ENCODE measurements at places on chromosomes 5 and 9.

GRCh38 chr5:166062094-166062493, 2229.4 kb upstream of the WWC1 start:
- no peak for DNase-seq

DNA sequence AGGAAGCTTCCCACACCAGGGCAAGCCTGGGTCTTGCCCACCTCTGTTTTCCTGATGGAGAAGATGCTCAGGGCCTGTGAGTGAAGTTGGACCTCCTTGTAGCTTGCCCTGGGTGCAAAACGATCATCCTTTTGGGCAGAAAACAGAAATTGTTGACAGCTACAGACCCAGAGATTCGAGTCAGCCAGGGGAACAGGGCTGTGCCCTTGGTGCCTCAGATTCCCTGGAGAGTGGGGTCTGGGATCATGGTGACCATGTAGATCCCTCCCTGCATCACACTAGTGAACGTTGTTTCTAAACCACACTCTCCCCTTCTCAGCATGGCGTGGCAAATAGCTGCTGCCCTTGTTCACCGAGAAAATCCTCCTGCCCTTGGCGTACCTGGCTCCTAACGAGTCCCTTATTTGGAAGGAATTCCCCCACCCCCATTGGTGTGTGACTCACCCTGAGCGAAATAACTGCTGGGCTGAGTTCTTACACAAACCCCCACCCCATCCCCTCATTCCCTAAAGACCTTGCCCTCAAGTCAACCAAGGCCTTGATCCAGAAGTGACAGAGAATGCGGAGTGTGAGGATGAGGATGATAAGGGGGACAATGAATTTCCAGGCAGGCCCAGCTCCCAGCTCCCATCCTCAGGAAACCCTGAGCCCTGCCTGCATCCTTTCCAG, 1.1 kb upstream of the DCANP1 start:
- DNase-seq, result no peak

- no peak for DNase-seq
Measured at GRCh38 chr5:56025151-56025885, 30.6 kb upstream of the IL6ST start.

DNA sequence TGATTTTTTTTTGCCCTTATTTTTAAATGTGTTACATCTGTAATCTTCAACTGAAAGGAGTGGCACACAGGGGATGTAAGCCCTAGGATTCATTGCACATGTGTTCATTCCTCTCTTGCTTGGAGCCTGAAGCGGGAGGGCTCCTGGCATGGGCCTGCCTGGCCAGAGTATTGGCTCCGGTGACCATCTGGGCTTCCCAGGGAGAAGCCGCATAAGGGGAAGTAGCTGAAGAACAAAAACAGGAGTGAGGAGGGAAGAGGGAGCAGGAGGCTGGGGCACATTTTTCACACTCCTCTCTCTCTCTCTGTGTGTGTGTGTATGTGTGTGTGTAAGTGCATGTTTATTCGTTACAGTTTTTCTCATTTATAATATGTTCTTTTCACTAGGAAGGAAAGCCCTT, 269.9 kb downstream of the PRR16 start:
- no peak for DNase-seq

DNA sequence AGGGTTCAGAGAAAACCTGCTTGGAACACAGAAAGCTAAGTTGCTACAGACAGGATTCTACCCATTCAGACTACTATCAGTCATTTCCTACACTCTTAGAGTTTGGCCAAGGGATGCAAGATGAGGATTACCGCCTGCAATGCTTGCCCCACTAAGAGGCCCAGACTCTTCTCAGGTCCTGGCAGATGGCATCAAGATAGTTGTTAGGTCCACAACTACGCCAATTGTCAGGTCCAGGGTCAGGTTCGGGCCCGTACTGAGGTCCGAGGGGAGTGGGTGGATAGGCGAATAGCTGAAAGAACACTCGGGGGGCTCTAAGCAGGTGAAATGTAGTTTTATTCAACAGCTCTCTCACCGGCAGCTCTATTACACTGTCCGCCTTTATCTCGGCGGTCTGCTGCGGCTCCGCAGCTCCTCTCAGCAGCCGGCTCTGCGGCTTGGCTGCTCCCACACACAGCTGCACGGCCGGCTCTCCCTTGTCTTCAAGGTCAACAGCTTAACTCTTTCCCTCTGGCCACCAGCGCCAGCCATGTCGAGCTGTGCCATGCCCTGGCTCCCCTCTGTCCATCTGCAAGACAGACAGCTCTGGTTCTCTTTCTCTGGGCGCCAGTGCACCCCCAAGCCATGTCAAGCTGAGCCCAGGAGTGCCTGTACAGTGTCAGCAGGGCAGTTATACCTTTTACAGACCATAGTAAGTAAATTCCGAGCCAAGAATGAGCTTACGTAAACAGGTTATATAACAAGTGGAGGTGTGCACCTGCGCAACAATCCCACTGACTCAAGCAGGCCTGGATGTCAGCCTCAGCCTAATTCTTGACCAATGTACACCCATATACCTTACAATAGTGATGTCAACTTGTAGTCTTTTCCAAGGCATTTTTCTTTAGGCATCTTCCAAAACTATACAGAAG, 24.0 kb downstream of the ENC1 start:
- DNase-seq, result no peak

DNA sequence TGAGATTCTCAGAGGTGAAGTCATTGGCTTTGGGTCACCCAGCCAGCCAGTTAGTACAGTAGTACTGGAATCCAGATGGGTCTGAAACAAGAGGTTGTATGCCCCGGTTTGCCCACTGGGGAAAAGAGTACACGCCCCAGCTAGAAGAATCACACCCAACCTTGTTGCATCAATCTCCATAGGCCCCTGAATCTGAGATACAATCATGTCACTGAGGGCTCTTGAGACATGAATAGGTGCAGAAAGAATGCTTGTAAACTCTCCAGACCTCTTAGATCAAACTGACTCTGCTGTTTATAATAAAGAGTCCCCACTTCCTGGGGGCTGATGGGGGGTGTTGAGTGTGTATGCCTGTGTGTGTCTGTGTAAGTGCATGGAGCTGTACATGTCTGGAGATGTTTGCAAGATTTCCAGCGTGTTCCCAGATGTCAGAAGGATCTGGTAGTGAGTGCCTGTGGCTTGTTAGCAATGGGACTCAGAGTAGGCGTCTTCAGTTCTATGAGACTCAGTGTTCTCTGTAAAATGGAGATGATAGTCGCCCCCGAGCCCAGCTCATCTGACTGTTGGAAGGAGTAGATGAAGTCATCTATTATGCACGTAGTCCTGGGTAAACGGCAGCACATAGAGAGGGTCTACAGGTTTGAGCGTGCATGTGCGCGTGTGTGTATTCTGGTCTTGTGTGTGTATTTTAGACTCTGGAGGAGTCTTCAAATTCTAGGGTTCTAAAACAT, 48.2 kb downstream of the COL27A1 start:
- DNase-seq, result no peak

- DNase-seq, result no peak
Measured at GRCh38 chr5:59621477-59621876, 272.0 kb downstream of the PDE4D start.

- no peak for DNase-seq
Measured at GRCh38 chr5:42301349-42301748, 121.9 kb upstream of the GHR start.

GRCh38 chr9:93903886-93904648, 51.1 kb downstream of the BARX1 start:
- DNase-seq, result no peak

GRCh38 chr5:139658501-139658927, 10.4 kb downstream of the CXXC5 start:
- no peak for DNase-seq

- DNase-seq, result no peak
Measured at GRCh38 chr5:150342583-150342982, 14.9 kb upstream of the TCOF1 start.

DNA sequence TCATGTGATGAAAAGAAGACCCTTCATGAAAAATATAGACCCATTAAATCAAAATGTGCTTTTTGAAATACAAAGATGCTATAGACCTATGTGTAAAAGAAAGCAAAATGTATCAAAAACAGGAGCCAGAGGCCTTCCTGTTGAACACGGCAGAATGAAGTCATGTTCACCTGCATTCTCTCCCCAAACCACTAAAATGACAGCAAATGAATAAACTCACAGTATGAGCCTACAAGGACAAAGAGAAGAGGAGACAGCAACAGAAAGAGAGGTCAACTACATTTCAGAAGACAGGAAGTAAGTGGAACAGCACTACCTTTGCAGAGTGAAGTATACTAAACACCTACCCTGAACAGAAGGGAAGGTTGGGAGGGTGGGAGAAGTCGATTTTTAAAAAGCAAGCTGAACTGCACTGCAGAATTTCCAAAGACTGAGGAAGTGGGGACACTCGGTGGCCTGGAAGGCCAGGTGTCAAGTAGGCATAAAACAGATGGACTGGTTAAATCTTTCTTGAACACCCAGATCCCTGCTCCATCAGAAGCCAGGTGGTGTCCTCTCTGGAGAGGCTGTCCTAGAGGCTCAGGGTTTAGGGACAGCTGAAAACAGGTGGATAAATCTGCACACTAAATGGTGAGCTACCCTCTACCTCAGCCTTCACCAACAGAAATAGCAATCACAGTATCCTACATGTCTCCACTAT, 48.9 kb downstream of the MED27 start:
- DNase-seq, result no peak

- DNase-seq, result no peak
Measured at GRCh38 chr5:9474219-9475002, 71.5 kb downstream of the SEMA5A start.

DNA sequence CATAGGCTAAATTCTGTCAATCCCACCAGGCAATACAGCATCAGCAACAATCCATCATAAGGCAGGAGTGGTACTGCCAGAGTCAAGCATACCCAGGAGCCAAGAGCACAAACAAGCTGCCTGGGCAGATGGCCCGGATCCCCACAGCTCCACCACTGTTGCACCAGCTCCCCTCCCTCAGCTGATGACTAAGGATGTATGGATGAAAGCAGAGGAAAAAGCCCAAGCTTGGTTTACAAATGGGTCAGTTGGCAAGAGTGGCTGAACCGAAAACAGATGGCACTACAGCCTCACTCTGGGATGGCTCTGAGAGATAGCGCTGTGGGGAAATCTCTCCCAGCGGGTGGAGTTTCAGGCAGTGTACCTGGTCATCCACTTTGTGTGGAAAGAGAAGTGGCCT, 29.4 kb downstream of the DROSHA start:
- no peak for DNase-seq

- DNase-seq, result no peak
Measured at GRCh38 chr9:34177593-34178435, 1.0 kb upstream of the UBAP1 start.

GRCh38 chr5:178535299-178536175, 54.7 kb downstream of the COL23A1 start:
- no peak for DNase-seq

- DNase-seq, result no peak
Measured at GRCh38 chr5:56434986-56435385, 201.9 kb upstream of the ANKRD55 start.

DNA sequence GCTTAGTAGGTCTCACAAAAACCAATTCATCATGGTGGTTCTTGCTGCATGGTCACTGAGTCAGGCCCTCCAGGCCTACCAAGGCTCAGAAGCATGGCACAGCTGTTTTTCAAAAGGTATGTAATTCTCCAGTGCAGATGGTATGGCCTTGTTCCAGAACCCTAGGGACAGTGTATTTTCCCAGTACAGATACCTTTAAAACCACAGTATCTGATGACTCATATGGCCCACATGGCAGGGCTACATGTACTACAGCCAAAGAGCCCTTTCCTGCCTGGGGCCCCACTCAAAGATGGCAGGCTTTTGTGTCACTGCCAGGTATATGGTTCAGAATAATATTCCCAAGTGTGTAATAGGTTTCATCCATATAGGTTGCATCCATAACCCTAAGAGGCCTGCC, 16.5 kb downstream of the CSF2 start:
- DNase-seq, result no peak

DNA sequence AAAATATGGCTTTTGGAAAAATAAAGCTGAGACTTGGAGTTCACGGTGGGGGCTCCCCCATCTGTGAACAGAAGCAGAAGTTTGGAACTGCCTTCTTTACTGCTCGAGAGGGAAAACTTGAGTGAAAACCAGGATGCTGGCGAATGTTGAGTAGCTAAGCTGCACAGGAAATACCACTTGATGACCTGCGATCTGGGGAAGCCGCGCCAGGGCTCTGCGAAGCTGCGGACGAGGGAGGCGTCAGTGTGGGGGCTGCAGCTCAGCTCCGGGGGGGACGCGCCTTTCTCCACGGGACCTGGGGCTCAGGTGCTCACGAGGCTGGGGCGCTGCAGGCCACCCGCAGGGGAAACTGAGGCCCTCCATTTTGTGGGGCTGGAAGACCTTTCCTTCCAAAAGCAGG, 62.3 kb downstream of the TENT4A start:
- no peak for DNase-seq

GRCh38 chr9:72826996-72827949, 125.6 kb downstream of the ALDH1A1 start:
- DNase-seq, result no peak

GRCh38 chr9:87375397-87376073, 122.1 kb upstream of the DAPK1 start:
- DNase-seq, result no peak

GRCh38 chr5:16690243-16690852, 73.6 kb upstream of the RETREG1 start:
- no peak for DNase-seq

GRCh38 chr9:9016597-9016996, 1217.0 kb upstream of the DMAC1 start:
- no peak for DNase-seq

GRCh38 chr5:169599451-169599850, 15.9 kb downstream of the SPDL1 start:
- no peak for DNase-seq

GRCh38 chr5:62653001-62653863, 74.6 kb downstream of the LRRC70 start:
- DNase-seq, result no peak

GRCh38 chr5:95445995-95446394, 54.8 kb downstream of the FAM81B start:
- no peak for DNase-seq

DNA sequence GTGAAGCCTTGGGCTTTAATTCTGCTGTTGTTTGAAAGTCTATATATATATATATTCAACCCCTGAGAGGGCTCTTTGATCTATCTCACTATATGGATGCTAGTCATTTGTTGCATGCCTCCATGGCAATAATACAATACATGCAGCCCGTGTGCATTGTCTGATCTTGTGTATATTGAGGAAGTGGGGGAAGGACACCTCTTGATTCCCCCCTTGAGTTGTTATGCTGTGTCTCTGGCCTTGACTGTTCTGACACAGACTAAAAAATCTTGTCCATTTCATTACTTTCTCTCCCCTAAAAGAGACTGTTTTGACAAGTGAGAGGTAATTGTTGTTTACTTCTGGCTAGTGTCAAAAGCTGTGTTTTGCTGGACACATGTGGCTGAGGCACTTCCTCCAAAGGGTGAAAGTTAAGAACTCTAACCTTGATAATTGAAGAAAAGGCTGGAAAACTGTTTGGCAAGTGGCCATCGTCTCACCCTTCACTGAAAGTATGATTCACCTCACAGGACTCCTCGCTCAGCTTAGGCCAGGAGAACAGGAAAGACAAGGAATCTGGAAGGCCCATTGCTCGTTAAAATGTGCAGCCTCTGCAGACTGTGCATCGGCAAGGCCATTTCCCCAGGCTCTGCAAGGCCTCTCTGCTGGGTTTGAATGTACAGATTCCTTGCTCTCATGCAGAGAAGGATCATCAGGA, 304.0 kb downstream of the PRELID2 start:
- DNase-seq, result no peak
